ENCODE measurements at places on chromosomes 7 and 10.

DNA sequence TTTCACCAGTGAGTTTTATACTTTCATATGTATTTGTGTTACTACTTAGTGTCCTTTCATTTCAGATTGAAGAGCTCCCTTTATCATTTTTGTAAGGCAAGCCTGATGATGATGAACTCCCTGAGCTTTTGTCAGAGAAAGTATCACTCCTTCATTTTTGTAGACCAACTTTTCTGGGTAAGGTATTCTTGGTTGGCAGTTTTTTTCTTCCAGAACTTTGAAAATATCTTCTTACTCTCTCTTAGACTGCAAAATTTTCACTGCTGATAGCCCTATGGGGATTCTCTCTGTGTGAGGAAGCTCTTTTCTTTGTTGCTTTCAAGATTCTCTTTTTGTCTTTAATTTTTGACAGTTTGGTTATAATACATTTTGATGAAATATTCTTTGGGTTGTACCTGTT is 35.7 kb downstream of the CCDC7 start:
- no peak for DNase-seq

GRCh38 chr10:88110355-88110754 is 246.9 kb downstream of the PTEN start:
- peak; percentile 73 for DNase-seq

- no peak for DNase-seq
Measured at GRCh38 chr7:46990761-46991160, 591.1 kb downstream of the TNS3 start.

- no peak for DNase-seq
Measured at GRCh38 chr10:59037018-59037389, 139.4 kb upstream of the PHYHIPL start.

DNA sequence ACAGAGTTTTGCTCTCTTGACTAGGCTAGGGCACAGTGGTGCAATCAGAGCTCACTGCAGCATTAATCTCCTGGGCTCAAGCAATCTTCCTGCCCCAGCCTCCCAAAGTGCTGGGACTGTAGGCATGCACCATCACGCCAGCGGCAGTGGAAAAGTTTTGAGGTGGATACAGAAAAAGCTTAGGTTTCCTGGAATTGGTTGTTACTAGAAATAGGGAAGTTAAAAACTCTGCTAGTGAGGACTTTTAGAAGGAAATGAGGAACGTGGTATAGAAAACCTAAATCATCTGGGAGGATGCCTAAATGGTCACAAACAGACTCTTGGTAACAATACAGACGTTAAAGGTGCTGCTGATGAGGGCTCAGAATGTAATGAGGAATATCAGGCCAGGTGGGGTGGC is 10.9 kb upstream of the SNX8 start:
- no peak for DNase-seq

DNA sequence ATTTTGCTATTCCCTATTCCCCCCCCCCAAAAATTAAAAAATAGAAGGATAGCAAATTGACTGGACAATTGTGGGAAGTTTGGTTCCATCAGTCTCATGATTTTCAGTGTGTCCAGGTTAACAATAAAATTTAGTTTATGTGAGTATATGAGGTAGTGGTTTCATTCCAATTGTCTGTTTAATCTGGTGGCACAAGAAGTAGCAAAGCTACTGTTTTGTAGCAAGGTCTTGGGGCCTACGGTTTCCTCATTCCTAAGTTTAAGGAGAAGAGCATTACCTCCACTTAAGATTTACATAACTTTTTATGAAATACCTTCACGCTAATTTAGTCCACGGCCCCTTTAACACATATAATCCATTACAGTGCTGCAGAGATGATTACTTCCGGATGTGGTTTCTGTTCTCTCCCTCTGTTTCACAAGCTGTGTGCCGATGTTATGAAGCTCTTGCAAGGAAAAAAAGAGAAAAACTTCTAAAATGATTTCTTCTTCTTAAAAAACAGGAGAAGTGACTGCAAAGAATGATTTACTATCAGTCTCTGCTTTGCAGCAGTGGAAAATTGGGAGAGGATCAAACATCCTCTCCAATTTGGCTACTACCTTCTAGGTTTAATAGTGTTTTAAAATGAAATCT is 32.7 kb upstream of the NPVF start:
- DNase-seq: no peak

All from RKO (cell line).